ENCODE measurements at places on chromosomes 4 and X.

- DNase-seq = no peak
These were observed 88.6 kb downstream of the GSTCD start for GRCh38 chr4:105797225-105797624.

GRCh38 chrX:40171513-40172400, 74.0 kb upstream of the BCOR start:
- DNase-seq = no peak

DNA sequence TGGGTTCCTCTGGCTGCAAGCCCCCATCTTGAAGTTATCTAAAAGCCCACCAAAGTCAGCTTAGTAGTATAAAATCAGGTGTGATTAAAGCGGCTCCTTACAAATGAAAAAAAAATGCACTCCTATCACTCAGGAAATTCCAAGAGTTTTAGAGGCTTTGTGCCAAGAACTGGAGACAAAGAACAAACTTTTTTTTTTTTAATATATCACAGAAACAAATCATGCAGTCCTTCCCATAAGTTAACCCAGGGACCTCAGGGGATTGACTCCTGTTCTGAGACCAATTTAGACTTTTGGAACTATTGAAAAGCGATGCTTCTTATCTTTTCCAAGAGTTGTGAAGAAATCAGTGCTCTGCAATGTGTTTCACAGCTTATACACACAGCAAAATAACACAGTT, 53.6 kb downstream of the HHIP start:
- DNase-seq = no peak

DNA sequence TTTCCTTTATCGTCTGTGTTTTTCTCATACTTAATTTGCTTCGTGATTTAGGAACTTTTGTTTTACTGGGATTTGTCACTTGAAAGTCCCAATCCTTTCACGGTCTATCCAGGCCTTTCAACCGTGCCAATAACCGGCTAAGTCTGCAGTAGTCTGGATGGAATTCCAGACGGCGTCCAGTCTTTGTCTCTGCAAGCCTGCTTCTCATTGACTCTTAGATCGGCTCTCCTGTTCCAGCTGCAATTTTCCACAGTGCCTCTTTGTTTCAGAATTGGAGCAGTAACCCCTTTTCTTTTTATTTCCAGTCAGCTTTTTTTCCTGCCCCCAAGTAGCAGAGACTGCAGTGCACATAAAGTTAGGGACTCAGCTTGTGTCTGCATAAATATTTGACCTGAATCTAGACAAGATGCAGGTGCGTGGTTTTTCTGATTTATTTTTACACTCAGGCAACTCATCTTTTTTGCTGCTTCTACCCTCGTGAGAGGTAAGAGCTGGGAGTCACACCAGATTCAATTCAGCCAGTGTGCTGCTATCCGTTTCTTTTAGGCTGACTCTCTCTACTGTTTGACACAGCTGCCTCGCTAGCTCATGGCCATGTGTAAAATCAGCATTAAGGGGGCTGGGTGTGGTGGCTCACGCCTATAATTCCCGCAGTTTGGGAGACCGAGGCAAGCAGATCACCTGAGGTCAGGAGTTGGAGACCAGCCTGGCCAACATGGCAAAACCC, 37.4 kb upstream of the DHRSX start:
- DNase-seq = no peak

- DNase-seq = no peak
These were observed 134.9 kb downstream of the MAML3 start for GRCh38 chr4:140018931-140019618.

DNA sequence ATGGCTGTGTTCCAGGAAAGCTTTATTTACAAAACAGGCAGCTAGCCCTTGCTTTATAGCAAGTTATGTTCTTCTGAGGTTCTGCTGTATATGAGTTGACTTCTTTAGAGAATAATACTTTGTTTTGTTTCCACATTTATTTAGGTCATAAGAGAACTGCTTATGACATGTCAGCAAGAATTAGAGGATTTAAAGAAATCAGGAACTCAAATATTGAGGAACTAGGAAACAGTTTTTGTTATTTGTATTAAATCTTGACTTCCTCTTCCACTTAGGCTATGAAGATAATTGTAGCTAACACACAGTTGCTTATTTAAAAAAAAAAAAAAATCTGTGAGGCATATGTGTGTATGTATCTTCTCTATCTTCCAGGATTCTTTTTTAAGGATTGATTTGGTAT, 14.3 kb downstream of the ZRSR2 start:
- DNase-seq = no peak

DNA sequence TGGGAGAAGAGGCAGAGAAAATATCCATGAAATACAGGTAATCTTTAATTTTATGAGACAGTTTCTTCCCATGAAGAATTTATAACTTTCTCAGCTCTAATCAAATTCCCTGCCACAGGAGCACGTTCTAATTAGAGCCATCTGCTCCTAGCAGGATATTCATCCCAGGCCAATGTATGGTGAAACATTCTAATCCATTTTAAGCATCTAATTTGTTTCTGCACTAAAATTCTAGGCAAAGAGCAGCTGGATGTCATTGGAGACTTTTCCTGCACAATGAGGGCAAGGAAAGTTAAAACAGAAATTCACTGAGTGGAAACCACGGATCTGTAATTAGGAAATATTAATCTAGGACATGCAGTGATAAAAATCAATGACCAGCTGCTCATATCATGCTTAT, 107.7 kb upstream of the ZFP42 start:
- no peak for DNase-seq

- DNase-seq = peak; percentile 5
These were observed 1.3 kb upstream of the FAT1 start for GRCh38 chr4:186724864-186725468.

DNA sequence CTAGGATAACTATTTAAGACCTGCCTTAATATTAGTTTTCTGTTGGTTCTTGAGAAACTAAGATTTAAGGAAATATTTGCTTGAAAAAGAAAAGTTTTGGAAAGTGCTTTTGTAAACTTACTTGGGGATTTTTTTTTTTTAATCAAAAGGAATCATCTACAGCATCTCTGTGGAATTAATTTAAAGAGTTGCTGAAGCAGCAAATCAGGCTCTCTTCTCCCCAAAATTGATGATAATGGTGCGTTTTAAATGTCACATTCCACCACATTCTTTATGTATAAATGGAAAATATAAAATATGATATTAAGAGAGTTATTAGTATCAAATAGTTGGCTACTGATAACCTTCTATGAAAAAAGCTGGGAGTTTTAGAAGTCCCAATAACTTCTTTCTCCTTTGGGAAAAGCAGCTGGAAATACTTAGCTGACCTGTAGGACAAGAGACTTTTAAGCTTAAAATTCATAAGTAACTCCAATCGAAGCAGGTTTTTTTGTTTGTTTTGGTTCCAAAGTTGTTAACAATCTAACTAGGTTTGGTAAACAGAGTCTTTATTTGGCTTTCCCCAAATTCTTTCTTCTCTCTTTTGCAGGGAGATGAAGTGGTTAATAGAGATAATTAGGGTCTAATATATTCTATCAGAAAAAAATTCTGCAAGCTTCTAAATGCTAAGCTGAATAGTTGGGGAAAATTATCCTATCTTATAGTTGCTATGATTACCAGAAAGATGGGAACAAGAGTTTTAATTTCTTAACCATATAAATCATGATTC, 4.4 kb downstream of the KLF3 start:
- DNase-seq = no peak

GRCh38 chr4:9895333-9895705, 113.9 kb downstream of the DRD5 start:
- no peak for DNase-seq

DNA sequence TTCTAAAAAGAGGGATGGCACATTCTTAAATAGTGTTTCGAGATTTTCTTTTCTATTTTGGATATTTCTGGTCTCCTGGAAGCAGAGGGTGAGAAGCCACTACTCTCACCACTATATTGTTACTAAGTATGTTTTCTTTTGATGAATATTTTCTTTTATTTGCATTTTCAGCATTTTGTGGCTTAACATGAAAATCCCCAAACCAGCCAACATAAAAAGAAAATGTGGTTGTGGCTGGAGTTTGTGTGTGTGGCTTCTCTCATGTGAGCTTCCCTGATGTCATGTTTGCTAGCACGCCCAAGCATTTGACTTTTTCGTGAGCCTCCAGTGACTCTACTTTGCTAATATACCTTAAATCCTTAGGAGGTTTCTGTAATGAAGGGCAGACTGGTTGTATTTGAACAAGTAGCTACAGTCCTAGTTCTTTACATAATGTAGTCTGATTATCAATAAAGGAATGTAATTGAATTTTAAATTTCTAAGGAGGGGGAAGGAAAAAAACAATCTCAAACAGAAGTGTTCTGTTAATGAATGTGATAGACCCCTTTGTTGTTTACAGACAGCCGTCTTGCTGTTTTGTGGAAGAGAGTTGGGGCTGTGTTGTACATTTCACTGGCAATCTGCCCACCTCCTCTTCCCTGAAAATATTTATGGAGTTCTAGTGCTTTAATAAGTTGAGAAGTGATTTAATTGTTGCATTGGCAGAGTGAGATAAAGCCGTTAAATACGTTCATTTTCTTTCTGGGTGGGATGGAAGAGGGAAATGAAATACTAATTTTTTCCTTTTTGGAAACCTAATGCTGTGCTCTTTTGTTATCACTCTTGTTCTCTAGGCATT, 114.6 kb downstream of the ARHGAP10 start:
- no peak for DNase-seq

DNA sequence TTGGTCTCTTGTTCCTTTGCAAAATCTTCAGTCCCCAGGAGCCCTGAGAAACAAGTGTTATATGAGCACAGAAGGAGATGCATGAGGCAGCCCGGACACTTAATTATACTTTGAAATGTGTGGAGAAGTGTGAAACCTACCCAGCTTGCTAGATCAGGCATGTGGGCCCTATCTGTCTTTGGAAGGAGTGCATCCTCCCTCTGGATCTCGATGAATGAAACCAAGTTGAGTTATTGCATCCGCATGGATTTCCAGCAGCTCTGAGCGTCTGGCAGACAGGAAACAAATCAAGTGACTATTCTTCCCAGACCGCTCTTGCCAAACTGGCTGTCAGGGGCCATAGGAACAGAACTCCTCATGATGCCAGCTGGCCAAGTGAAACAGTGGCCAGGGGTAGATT, 19.6 kb upstream of the SOWAHD start:
- DNase-seq = no peak

GRCh38 chr4:174707051-174707676, 121.9 kb downstream of the GLRA3 start:
- DNase-seq = no peak

GRCh38 chr4:129788486-129788885, 692.5 kb downstream of the C4orf33 start:
- no peak for DNase-seq

DNA sequence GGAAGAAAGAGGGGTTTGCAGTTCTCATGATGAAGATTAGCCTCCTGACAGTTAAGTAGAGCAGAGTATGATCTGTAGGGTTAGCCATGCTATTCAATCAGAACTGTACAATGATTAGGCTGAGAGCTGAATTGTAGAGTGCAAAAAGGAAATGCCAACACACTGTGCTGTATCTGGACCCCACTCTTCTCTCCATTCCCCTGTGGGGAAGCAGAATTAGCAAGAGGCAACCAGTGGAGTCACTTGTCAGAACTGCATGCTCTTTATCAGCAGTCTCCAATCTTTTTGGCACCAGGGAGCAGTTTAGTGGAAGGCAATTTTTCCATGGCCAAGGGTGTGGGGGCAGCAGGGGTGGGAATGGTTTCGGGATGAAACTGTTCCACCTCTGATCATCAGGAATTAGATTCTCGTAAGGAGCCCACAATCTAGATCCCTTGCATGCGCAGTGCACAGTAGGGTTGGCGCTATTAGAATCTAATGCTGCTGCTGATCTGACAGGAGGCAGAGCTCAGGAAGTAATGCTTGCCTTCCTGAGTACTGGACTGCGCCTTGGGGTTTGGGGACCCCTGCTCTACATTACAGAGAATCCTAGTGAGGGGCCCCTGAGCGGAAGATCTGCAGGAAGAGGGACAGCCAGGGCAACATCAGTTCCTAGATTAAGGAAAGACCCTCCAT, 19.4 kb downstream of the TBC1D9 start:
- DNase-seq = no peak

DNA sequence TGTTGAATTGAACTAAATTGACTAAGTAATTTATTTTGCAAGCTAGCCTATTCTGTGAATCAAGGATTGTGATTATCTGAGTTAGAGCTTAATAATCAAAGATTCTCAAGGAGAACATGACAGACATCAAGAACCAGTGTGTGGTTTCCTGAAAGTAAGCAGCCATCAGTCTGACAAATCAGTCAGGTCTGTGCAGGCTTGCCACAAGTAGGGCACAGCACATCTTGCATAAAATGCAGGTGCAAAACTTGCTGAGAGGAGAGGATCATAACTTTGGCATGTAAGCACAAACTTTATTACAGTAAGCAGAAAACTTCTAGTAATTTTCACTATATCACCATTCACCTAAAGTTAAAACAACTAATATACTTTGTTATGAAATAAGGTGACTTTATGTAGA, 22.5 kb downstream of the FAM241A start:
- DNase-seq = no peak

GRCh38 chr4:101790521-101791181, at the start of gene BANK1:
Gene BANK1, plus strand, starts transcription at chr4:101790730. Its CDS starts 151 bp downstream, at chr4:101790881.
- no peak for DNase-seq

DNA sequence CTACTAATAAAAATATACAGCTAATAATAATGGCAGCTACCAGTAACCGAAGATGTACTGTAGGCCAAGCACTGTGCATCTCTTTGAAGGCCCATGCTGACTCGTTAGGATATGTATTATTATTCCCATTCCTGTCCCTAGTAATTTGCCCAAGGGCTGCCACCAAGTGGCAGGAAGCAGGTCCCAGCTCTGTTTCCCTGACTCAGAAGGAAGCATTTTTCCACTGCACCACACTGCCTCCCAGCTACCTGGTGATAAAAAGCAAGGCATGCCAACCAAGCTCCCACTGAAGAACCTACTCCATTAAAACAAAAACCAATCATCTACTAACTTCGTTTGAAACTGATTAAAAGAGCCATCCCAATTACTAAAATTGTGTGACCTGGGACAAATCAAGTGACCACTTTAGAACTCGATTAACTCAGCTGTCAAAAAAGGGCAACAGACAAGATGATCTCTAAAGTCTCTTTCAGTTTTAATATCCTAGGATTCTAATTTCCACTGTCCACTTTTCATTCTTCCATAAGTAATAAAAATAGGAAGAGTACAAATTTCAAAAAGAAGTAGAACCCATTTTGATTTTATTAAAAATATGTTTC, 24.3 kb upstream of the PGM2 start:
- no peak for DNase-seq

GRCh38 chr4:1403177-1403583, 3.1 kb downstream of the NKX1-1 start:
- DNase-seq = no peak

GRCh38 chr4:153573881-153574802, 108.0 kb downstream of the TMEM131L start:
- DNase-seq = no peak

DNA sequence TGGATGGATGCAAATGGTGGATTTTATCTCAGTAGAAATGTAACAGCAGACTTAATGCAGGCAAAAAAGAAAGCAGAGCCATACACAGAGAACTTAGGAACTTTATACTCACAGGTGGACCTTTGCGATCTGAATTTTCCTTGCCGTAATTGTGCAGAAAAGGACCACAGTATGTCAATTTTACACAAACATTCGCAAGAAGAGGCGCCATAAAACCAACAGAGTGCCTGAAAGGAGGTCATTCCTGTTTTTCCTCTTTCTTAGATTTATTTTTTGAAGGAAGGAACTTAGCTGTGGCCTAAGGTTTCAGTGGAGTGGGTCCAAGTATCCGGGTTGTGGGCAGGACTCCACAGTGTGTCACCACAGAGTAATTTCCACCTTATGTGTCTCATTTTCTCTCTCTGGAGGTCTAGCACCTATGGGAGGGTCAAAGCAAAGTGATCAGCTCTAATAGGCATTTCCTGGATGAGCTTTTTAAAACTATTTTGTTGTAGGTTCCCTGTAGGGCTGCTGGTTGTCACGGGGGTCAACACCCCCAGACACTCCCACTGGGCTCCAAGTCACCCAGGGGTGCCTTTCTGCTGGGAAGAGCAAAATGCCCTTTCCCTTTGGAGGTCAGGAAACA, 24.7 kb upstream of the PBDC1 start:
- DNase-seq = no peak

Measured in cortex of kidney (tissue), 1 donor.